Activated T-cell treated with anti-CD3 and anti-CD28 coated beads, Interleukin-2, amount 50 U/mL, for 72 hours (primary cell): ENCODE measurements at places on chromosomes 4 and X. TPM values are rescaled to one million over a fixed set of nuclear protein-coding genes. Genes with fewer than 3 reads are reported as not detected.

GRCh38 chr4:23978002-23978401 lies 88.2 kb upstream of the PPARGC1A start:
- DNase-seq = no peak
- no peaks in the 10 kb centered on the region for H3K4me1 ChIP-seq

DNA sequence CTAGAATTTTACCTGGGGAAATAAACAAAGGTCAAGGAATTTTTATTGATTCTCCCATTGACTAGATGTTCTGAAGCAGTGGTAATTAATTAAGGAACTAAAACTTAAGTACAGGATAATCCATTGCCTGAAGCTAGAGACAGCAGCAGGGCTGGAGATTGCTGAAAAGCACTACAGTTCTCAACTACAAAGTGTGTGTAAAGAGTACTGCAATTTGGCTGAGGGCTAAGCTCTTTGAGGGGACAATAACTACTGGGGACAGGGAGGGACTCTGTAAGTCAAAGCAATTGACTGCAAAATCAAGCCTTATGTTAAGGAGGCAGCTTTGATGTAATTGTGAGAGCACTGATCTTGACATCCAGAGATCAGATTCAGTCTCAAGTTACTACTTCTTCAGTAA lies 260.4 kb downstream of the GALNTL6 start:
- no peak overlapping the region for H3K4me3 ChIP-seq
- H3K4me1 ChIP-seq = no peaks in the 10 kb centered on the region
- no peak for DNase-seq
- H3K27me3 ChIP-seq = no peaks in the 10 kb centered on the region
- H3K27ac ChIP-seq = no peak overlapping the region
- no peaks in the 10 kb centered on the region for H3K36me3 ChIP-seq

DNA sequence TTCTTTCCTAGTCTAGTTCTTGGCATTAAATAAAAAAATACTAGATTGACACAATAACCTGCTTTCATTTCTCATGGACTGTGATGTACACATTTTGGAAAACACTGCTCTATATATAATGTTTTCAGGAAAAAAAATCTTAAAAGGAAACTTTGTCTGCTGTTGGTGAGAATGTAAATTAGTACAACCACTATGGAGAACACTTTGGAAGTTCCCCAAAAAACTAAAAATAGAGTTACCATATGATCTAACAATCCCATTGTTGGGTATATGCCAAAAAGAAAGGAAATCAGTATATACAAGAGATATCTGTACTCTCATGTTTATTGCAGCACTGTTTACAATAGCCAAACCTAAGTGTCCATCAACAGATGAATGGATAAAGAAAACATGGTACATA lies 202.3 kb downstream of the PPP3CA start:
- peaks cover 14% of the 10 kb centered on the region for H3K4me1 ChIP-seq
- no peak overlapping the region for H3K27ac ChIP-seq
- H3K4me3 ChIP-seq = no peak overlapping the region
- H3K27me3 ChIP-seq = no peaks in the 10 kb centered on the region
- H3K36me3 ChIP-seq = no peaks in the 10 kb centered on the region

DNA sequence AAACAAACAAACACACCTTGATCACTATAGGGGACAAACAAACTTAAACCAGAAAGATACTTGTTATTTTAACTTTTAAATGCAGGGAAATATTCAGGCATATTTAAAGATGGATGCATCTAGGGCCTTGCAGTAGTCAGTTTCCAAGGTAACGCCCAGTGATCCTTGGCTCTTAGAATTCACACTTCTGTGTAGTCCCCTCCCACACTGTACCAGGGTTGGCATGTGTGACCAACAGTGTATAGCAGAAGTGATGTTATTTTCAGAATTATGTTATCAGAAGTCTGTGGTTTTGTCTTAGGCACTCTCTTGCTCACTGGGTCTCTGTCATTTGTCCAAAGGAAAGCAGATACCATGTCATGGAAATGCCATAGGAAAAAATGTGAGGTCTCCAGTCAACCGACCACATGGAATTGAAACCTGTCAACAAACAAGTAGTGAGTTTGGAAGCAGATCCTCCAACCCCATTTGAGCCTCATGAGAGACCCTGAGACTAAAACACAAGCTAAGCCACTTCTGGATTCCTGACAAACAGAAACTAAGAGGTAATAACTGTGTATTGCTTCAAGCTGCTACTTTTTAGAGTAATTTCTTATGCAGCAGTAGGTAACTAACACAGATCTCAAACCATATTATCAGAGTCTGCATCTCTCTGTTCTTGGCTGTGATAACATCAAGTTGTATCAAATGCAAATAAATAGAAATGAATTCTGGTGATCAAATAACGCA lies 670.3 kb downstream of the KCTD8 start:
- no peaks in the 10 kb centered on the region for H3K27me3 ChIP-seq
- no peak overlapping the region for H3K27ac ChIP-seq
- no peaks in the 10 kb centered on the region for H3K36me3 ChIP-seq
- H3K4me1 ChIP-seq = no peaks in the 10 kb centered on the region
- no peak for DNase-seq
- H3K4me3 ChIP-seq = no peak overlapping the region

- no peaks in the 10 kb centered on the region for H3K36me3 ChIP-seq
- H3K27me3 ChIP-seq = peaks cover 11% of the 10 kb centered on the region
- peak overlapping the region; percentile 73 for H3K4me3 ChIP-seq
- peaks cover 26% of the 10 kb centered on the region for H3K4me1 ChIP-seq
These were observed 161.9 kb upstream of the GPRIN3 start for GRCh38 chr4:89469516-89469915.

Gene IGSF1
- not detected for total RNA-seq

Gene GIMD1
- not detected for total RNA-seq

Gene ARHGEF9
- total RNA-seq = 40.8 TPM

Gene MCF2
- total RNA-seq = 0.46 TPM

Gene TCEAL2
- total RNA-seq = 0.53 TPM
